ENCODE measurements at places on chromosomes 1 and 21.

DNA sequence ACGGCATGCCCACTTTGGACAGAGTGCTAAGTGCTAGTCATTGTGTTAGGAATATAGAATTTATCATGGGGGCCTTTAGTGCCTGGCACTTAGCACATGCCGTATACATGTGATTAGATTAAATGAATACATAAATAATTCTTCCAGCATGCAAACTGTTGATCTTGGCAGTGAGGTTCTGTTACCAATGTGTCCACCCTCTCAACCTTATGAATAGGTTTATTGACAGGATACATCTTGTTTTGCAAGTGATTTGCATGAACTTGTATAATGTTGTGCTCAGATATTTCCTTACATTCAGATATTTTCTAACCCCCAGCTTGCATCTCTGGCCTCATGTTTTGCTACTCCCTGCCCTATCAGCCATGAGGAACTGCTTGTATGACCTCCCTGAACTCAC is 60.3 kb upstream of the ZNF648 start:
- DNase-seq: no peak

- no peak for DNase-seq
Measured at GRCh38 chr1:228953207-228953606, 217.9 kb downstream of the RHOU start.

- no peak for DNase-seq
Measured at GRCh38 chr1:31585736-31586365, 9.5 kb downstream of the TINAGL1 start.

DNA sequence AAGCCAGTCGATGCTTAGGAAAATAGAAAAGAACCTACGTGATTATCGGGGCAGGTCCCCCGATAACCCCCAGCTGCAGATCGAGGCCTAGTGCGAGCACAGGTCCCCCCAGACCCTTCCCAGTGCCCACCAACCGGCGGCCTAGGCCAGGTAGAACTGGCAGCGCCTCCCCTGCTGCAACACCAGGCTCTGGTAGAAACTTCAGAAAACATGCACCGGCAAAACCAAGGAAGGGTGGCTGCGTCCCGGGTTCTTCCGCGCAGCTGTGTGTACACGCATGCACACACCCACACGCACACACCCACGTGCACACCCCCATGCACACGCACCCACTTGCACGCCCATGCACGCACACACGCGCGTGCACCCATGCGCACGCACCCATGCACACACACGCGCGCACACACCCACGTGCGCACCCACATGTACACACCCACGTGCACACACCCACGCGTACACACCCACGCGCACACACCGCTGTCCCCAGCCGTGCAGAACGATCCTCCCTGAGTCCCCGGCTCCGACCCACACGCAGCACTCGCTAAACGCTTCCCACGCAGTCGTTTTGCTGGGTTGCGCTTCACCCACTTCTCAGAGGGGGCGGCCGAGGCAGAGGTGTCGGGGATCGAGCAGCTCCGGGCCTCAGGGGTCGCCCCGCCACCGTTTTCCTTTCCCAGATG is 5.2 kb downstream of the TSPEAR start:
- DNase-seq: no peak

DNA sequence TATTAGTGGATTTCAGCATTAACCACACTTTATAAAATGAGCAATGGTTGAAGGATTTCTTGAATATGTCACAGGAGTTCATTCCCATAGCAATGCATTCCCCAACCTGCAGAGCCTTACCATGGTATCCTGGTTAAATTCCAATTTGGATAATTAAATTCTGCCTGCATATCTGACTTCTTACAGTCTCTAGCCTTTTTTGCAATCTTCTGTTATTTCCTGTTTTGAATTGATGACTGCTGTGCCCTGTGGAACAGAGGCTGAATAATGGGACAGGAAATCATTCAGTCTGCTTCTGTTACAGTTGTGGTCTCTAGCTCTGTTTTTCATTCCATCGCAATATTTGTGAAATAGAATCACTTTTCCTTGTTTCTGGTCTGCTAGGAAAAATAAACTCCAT is 1823.9 kb downstream of the PLA2G4A start:
- no peak for DNase-seq
